Endothelial cell of umbilical vein (primary cell): ENCODE measurements at places on chromosomes 2 and 18. TPM values are rescaled to one million over a fixed set of nuclear protein-coding genes. Genes with fewer than 3 reads are reported as not detected.

The RUFY4 gene
- not detected in 2 replicates for total RNA-seq

The GALNT14 gene
- 0.35 and 0.40 TPM in 2 replicates for total RNA-seq

The ANKRD53 gene
- total RNA-seq, result 1.3 and 2.2 TPM in 2 replicates

The UGT1A6 gene
- total RNA-seq, result not detected in 2 replicates

The CASP10 gene
- 31.1 and 37.6 TPM in 2 replicates for total RNA-seq

The LAMA3 gene
- total RNA-seq, result 7.1 and 12.3 TPM in 2 replicates

The INPP5D gene
- total RNA-seq, result 43.3 and 46.6 TPM in 2 replicates

The CRIM1 gene
- total RNA-seq, result 649 and 675 TPM in 2 replicates

The RAB6C gene
- not detected in 2 replicates for total RNA-seq

The SPC25 gene
- total RNA-seq, result 20.5 and 24.2 TPM in 2 replicates

The CHST9 gene
- total RNA-seq, result not detected in 2 replicates

The SOX11 gene
- not detected in 2 replicates for total RNA-seq

The FAP gene
- total RNA-seq, result 2.0 TPM in 1 of 2 replicates, not detected in the other

The ANKRD30B gene
- not detected in 2 replicates for total RNA-seq

The DSG1 gene
- not detected in 2 replicates for total RNA-seq

The HAT1 gene
- 49.7 and 50.3 TPM in 2 replicates for total RNA-seq

The L3MBTL4 gene
- 0.18 and 0.80 TPM in 2 replicates for total RNA-seq

The FKBP1B gene
- total RNA-seq, result 12.9 and 16.8 TPM in 2 replicates

The DSC3 gene
- total RNA-seq, result 0.18 and 0.23 TPM in 2 replicates

The ALPG gene
- not detected in 2 replicates for total RNA-seq

The EGR4 gene
- not detected in 2 replicates for total RNA-seq

The CTIF gene
- 49.4 and 57.7 TPM in 2 replicates for total RNA-seq

The PAX8 gene
- 0.22 and 0.28 TPM in 2 replicates for total RNA-seq

The STAT4 gene
- 0.46 and 0.88 TPM in 2 replicates for total RNA-seq

The LYG2 gene
- total RNA-seq, result not detected in 2 replicates

The KCMF1 gene
- 75.9 and 78.4 TPM in 2 replicates for total RNA-seq

The TMEM131 gene
- total RNA-seq, result 24.1 and 28.6 TPM in 2 replicates

The PLCL1 gene
- total RNA-seq, result 3.4 and 5.1 TPM in 2 replicates

The ZNF804A gene
- 0.90 TPM in 1 of 2 replicates, not detected in the other for total RNA-seq

The INPP4A gene
- 25.7 and 28.8 TPM in 2 replicates for total RNA-seq

The THSD7B gene
- total RNA-seq, result 0.04 TPM in 1 of 2 replicates, not detected in the other

The DPP4 gene
- 3.0 and 6.2 TPM in 2 replicates for total RNA-seq

The TMEM237 gene
- total RNA-seq, result 57.2 and 64.7 TPM in 2 replicates

The CLASP1 gene
- 54.8 and 57.9 TPM in 2 replicates for total RNA-seq

The GPR35 gene
- total RNA-seq, result 0.25 and 0.33 TPM in 2 replicates

The LANCL1 gene
- 24.2 and 29.7 TPM in 2 replicates for total RNA-seq

The STARD6 gene
- not detected in 2 replicates for total RNA-seq

The DHRS9 gene
- 0.32 TPM in 1 of 2 replicates, not detected in the other for total RNA-seq

The UGT1A4 gene
- not detected in 2 replicates for total RNA-seq

The OBSL1 gene
- total RNA-seq, result 8.0 and 16.7 TPM in 2 replicates

The FNDC4 gene
- 15.5 and 20.0 TPM in 2 replicates for total RNA-seq

The DPP10 gene
- not detected in 2 replicates for total RNA-seq

The DSG4 gene
- not detected in 2 replicates for total RNA-seq

The ASIC4 gene
- not detected in 2 replicates for total RNA-seq

The PRSS56 gene
- total RNA-seq, result not detected in 2 replicates

The RAMP1 gene
- total RNA-seq, result not detected in 2 replicates

The HOXD8 gene
- 14.9 and 15.6 TPM in 2 replicates for total RNA-seq

The ABHD1 gene
- not detected in 2 replicates for total RNA-seq

The CUL3 gene
- 82.3 and 87.1 TPM in 2 replicates for total RNA-seq

The MAP3K19 gene
- total RNA-seq, result not detected in 2 replicates

The ARMC9 gene
- total RNA-seq, result 19.3 and 24.2 TPM in 2 replicates

The MALT1 gene
- total RNA-seq, result 5.1 and 8.8 TPM in 2 replicates

The ERFE gene
- 0.46 and 1.2 TPM in 2 replicates for total RNA-seq

The PLB1 gene
- total RNA-seq, result 0.80 and 1.1 TPM in 2 replicates

The ABCG8 gene
- total RNA-seq, result not detected in 2 replicates

The FBLN7 gene
- 2.1 and 3.3 TPM in 2 replicates for total RNA-seq

The HAAO gene
- 0.60 and 0.82 TPM in 2 replicates for total RNA-seq
